ENCODE measurements at places on chromosomes 4 and X.

DNA sequence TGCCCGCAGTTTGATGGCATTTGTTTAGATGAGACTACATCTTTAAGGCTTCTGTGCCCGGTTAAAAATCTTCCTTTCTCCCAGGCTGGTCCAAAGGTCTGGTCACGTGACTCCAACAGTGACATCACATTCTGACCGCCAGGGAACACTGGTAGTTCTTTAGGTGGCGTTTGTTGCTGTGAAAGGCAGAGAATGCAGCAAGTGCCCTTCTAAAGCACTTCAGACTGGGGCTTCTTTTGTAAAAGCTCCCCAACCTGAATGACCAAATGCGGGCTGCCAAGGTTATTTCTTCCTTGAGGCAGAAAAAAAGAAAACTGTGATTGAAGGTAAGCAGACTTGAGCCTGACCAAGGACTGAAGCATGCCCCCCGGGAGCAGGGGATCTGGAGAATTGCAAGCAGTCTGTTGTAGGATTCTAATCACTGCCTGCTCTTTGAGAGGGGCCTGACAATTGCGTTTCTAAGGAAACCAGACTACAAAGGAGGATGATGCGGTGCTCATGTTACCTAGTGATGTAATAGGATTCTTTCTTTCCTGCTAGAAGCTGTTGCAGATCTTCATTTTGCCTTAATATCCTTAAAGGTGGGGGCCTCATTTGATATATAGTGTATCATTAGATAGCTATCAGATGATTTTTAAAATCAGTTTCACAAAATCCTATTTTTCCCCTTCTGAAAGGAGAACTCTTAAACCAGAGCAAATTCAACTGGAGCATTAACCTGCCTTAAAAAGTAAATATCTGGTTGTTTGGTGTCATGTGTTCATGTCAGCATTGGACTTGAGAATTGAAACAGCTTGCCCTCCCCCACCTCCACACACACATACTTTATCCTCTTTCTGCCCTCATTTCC is 133.1 kb downstream of the AKAP4 start:
- peak; percentile 39 for DNase-seq

DNA sequence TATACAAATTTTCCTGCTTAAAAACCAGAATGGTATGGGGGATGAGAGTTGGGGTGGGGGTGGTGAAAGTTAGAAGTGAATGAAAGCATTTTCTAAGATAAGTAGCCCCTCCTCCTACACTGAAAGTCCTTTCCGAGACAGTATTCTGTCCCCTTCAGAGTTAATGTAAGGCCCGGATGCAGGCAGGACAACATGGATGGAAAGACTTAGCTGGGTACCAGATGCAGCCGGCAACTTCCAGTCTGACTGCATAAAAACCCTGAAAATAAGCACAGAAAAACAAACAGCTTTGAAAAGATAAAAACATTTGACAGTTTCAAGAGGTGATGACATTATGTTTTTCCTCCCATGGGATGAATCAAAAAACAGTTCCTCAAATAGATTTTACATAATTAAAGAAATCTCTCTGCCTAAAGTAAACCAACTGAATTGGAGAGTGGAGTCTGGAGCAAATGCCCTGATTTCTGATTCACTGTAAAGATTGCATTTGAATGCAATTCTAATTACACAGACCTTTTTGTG is 196.3 kb downstream of the GPAT3 start:
- DNase-seq: no peak

GRCh38 chr4:48025005-48025404 is 8.4 kb downstream of the NIPAL1 start:
- DNase-seq: peak; percentile 49

GRCh38 chr4:105461221-105461620 is 12.6 kb downstream of the PPA2 start:
- no peak for DNase-seq

DNA sequence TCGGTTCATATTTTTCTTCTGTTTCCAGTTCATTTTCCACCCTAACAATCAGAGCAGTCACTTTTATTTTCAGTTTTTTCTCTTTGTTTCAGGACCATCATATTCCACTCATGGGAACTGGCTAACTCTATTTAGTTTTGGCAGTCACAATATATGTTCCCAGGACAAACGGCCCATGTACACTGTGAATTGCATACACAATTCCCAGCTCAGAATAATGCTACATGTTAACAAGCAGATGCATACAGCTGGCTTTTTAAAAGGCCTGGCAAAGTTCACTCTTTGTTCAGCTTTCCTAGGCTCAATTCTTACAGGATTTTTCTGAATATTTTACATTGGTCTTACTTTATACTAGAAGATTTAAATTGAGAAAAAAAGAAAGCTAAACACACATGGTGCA is 224.9 kb downstream of the ANKRD50 start:
- DNase-seq: no peak

DNA sequence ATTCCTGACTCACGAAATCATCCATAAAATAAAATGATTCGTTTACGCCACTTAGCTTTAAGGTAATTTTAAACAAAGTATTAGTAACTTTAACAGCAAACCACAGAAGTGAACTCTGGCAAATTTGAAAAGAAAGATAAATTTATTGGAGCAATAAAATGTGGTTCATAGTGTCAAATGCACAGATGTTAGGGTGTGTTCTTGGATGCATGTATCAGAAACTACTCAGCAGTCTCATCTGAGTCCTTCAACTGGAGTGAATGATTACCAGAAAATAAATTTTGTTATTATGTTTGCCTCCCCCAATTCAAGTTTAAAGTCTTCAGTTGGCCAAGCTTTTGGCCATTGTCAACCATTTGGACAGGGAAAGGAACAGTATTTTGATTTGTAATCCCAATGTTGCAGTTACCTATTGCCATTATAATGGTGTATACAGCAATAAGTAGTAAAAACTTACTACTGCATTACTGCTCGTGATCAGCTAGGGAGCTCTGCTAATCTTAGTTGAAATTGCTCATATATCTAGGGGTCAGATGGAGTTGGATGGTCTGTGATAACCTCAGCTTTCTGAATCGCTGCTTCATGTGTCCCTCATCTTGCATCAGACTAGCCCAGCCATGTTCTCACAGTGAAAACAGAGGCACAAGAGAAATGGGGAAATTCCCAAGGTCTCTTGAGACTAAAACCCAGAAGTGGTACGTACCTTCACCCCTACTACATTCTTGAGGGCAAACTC is 254.6 kb upstream of the KCNIP4 start:
- no peak for DNase-seq

Measured in EH (cell line).